ENCODE measurements at places on chromosomes 3 and 15.

DNA sequence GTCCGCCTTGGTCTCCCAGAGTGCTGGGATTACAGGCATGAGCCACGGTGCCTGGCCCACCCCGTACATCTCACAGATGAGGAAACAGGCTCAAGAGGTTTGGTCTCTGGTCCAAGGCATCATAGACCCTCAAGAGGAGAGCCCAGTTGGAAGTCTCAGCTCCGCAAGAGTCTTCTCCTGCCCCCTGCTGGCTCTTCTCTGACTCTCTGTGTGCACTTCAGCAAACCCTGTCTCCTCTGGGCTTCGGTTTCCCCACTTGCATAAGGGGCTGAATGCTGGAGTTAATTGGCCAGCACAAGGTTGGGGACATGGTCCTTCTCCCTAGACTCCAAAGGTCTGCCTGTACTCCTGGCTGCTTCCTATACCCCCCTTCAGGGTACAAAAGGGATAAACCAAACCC lies 3.9 kb downstream of the MST1R start:
- no peak for DNase-seq

GRCh38 chr3:89859757-89860156 lies 752.3 kb downstream of the EPHA3 start:
- DNase-seq, result no peak

DNA sequence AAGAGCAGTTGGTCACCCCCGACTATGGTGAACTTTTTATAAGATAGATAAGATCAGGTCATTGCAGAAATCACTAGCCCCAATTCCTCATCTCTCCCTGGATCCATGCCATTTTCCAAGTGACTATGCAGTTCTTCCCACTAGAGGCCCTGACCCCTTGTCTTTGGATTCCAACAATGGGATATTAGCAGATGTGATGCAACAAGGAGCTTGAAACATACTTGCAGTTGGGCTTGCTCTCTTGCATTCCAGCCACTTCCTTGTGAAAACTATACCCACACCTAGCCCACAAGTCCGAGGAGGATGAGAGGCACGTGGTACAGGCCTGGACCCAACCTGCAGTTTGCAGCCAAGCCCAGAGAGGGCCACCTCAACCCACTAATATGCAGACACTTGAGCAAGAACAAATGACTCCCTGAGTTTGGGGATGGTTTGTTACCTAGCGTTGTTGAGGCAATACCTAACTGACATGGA lies 60.6 kb downstream of the SUCLG2 start:
- no peak for DNase-seq

GRCh38 chr3:165669504-165669903 lies 167.7 kb downstream of the BCHE start:
- no peak for DNase-seq

- DNase-seq, result no peak
These were observed 8.4 kb upstream of the MINDY2 start for GRCh38 chr15:58762731-58763130.
